ENCODE measurements at places on chromosomes 5 and 9. TPM values are rescaled to one million over a fixed set of nuclear protein-coding genes. Genes with fewer than 3 reads are reported as not detected.

The FCN2 gene
- not detected for total RNA-seq

The PCDHGA4 gene
- total RNA-seq, result 5.4 TPM

The SOHLH1 gene
- total RNA-seq, result not detected

The FOXI1 gene
- not detected for total RNA-seq

The LPAR1 gene
- total RNA-seq, result 20.2 TPM

The HACD4 gene
- total RNA-seq, result 0.42 TPM

The SLC6A3 gene
- not detected for total RNA-seq

The MSMP gene
- not detected for total RNA-seq

The SLC46A2 gene
- not detected for total RNA-seq

The NRARP gene
- total RNA-seq, result 2.4 TPM

The IQGAP2 gene
- 6.8 TPM for total RNA-seq

The DDX4 gene
- total RNA-seq, result not detected

The FCN1 gene
- total RNA-seq, result 0.46 TPM

The SLIT3 gene
- 3.9 TPM for total RNA-seq

The FAM151B gene
- total RNA-seq, result 0.18 TPM

The GARIN3 gene
- not detected for total RNA-seq

The FAM200C gene
- total RNA-seq, result 1.00 TPM

The HTR1A gene
- not detected for total RNA-seq

The GNAQ gene
- 25.9 TPM for total RNA-seq

The SPATA9 gene
- total RNA-seq, result not detected

The BTNL9 gene
- total RNA-seq, result 14.6 TPM

The PCDHB6 gene
- not detected for total RNA-seq

The ECM2 gene
- total RNA-seq, result 9.7 TPM

The TSSK1B gene
- not detected for total RNA-seq

The TRAPPC13 gene
- total RNA-seq, result 11.2 TPM

The CDKN2B gene
- total RNA-seq, result 4.5 TPM

The GABRB2 gene
- total RNA-seq, result 0.95 TPM

The FOXD4 gene
- total RNA-seq, result 1.1 TPM

The FRMD3 gene
- 62.3 TPM for total RNA-seq

The SLC28A3 gene
- total RNA-seq, result not detected

The SPINK6 gene
- total RNA-seq, result not detected

The PCDHGA7 gene
- 1.9 TPM for total RNA-seq

The SYK gene
- total RNA-seq, result 0.53 TPM

Measured in gastrocnemius medialis (tissue), 4 donors.